Hepatic stellate cell (primary cell): ENCODE measurements at places on chromosomes 6 and 20.

- no peak for DNase-seq
These were observed 26.4 kb upstream of the BHLHE23 start for GRCh38 chr20:63032861-63033793.

- DNase-seq = no peak
These were observed 509.9 kb upstream of the SYNCRIP start for GRCh38 chr6:86152546-86152945.

GRCh38 chr20:49890471-49891361 lies 24.6 kb downstream of the SPATA2 start:
- DNase-seq = no peak

- no peak for DNase-seq
These were observed 142.1 kb upstream of the CST7 start for GRCh38 chr20:24806705-24807676.

DNA sequence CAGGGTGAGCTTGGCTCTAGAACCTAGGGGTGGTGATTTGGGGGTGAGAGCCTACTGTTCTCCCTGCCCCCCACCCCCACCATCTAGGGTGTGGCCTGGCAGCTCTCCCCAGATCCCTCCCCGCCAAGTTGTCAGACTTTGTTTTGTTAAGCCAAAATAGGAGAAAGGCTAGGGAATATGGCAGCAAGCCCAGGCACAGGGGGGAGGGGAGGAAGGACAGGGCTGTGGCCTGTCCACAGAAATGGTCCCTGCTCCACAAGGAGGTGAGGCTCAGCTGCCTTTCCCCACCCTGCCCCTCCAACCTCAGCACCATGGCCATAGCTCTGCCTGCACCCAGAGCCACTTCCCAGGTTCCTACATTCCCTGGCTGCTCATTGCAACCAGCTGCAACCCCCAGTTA lies 17.2 kb downstream of the SCUBE3 start:
- DNase-seq = no peak

DNA sequence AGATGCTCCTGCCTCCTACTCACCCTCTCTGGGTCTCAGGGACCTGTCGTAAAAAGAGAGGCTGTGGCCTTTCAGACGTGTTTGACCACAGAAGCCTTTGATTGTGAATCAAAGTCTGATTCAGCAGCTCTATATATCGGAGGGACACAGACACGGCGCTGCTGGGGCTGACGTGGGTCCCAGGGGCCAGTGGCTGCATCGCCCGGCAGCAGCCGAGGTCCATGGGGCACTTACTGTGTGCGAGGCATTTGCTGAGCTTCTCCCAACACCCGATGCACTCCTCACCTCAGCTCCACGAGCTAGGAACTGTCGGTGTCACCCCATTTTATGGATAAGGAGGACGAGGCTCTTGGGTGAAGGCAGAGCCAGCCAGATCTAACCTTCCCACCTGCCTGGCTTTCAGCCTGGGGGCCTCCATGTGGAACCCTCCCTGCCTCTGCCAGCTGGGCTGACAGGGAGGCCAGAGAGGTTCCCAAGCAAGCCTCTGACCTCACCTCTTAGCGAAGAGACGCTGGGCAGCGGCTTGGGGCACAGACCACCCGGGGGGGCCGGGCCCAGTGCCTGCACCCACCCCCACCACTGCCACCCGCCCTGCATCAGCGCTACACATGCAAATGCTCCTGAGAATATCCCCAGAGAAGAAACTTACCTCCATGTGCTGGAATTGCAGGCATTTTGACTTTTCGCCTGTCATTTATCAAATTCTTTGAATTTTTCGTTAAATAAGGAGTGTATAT lies 19.9 kb downstream of the PMEPA1 start:
- DNase-seq = no peak

GRCh38 chr6:33602180-33602579 lies 18.9 kb upstream of the ITPR3 start:
- DNase-seq = no peak

GRCh38 chr6:155103816-155104366 lies 108.8 kb downstream of the TIAM2 start:
- no peak for DNase-seq

DNA sequence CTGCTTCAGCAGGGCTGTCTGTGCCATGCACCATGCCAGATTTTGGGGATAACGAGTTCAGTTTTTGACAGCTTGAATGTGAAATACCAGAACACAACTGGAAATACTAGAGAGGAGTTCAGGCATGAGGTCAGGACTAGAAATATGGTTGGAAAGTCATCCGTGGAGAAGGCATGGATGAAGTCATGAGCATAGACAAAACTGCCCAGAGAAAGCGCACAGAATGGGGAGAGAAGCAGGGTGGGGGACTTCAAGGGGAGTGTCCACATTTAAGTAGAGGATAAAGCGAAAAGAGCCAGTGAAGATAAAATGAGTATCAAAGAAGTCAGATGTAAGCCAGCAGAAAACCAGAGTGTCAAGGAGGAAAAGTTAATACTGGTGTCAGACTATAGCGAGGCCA lies 653.4 kb upstream of the ARID1B start:
- no peak for DNase-seq

GRCh38 chr20:43563429-43563828 lies 4.6 kb downstream of the SGK2 start:
- DNase-seq = no peak

DNA sequence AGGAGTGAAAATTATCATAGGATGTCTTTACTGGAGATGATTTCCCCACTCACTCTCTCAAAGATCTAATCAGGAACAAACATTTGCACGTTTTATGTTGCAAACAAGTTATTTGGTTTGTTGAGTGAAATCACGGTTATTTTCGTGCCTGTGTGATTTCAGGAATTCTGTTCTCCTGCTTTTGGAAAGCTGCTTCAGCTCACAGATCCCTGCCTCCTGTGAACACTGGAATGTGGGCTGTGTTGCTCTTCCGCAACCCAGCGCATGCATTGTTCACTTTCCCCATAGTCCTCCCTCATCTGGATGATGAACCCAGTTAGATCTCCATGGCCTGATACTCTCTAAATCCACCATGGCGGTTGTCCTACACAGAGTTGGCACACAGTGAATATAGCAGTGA lies 91.0 kb downstream of the PLEKHG1 start:
- DNase-seq = no peak

GRCh38 chr6:115796061-115796460 lies 264.6 kb downstream of the FRK start:
- DNase-seq = no peak

- DNase-seq = no peak
These were observed 19.5 kb downstream of the LRRN4 start for GRCh38 chr20:6034134-6034969.

GRCh38 chr6:138115201-138115600 lies 8.0 kb upstream of the PERP start:
- no peak for DNase-seq

- DNase-seq = no peak
These were observed 190.6 kb downstream of the MANEA start for GRCh38 chr6:95767897-95768463.

DNA sequence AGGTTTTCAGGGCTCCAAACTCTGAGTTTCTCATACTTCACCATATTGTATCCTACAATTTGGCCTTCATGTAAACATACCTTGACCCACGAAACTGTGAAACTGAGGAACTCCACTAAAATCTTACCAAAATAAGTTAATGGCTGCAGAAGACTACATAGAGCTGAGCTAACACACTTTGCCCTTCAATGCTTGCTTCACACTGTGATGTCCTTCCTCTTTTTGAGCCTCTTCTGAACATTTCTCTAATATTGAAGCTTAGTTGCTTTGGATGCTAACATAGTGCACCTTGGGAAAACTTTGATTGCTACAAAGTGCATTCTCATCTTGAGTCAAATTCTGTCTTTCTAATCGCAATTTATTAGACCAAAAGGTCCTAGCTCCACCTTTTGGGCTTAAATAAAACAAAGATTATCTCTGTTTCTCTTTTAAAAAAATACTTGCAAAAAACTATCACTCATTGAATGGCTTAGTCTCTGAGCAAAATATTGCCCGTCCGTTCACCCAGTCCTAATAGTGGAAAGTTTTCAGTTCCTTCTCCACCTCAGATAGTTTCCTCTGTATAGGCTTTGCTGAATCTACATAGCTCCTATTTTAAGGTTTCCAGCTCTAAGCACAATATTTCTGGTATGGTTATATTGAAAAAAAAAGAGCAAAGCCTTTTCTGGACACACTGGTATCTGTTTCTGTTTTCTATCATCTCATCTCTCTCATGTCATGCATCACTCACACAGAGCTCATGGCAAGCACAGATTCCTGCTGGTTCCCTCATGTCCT lies 494.6 kb downstream of the RFPL4B start:
- DNase-seq = no peak

- no peak for DNase-seq
These were observed 90.5 kb downstream of the GPR6 start for GRCh38 chr6:110068592-110068967.

DNA sequence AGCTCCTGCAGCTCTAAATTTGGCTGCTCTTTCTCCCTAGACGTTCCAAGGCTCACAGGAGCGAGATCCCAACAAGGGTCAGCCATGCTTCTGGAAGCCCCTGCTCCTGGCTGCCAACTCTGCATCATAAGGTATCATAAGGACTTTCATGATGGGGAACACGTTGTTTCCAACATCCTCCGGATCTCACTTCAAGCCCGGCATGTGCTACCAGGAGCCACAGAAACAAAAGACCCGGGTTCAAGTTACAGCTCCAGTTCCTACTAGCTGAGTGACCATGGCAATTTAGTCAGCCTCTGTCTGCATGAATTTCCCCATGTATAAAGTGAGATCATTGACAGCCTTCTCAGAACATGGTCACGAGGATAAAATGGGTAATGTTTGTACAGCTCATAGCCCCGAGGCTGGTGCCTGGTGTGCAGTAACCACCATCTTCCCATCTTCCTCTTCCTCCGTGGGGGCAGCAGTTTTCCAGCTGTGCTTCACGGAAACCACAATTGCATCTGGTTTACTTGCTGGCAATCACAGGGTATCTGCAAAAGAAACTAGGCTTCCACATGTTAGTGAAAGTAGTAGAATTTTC lies 209.0 kb upstream of the ECI2 start:
- no peak for DNase-seq

- DNase-seq = no peak
These were observed 14.9 kb downstream of the TREML2 start for GRCh38 chr6:41186031-41186562.

- DNase-seq = peak; percentile 17
These were observed 65.2 kb downstream of the STX11 start for GRCh38 chr6:144215402-144215931.
